ENCODE measurements at places on chromosomes 3 and 15.

DNA sequence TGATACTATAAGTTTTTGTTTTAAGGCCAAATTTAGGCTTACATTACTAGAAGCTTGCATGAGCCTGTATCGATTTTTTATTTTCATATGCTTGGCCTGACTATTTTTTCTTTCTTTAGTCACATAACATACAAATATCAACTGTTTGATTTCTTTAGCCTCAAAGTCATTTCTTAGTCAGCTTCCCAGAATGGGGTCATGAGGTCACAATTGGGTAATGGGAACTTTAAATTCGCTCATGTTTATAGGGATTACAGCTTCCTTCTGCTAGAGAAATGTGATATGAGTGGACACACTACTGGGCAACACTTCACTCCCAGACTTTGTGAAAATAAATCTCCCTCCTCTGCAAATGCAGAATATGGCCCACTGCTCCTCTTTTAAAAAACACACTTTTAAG is 9.1 kb upstream of the TIPARP start:
- DNase-seq, result no peak

DNA sequence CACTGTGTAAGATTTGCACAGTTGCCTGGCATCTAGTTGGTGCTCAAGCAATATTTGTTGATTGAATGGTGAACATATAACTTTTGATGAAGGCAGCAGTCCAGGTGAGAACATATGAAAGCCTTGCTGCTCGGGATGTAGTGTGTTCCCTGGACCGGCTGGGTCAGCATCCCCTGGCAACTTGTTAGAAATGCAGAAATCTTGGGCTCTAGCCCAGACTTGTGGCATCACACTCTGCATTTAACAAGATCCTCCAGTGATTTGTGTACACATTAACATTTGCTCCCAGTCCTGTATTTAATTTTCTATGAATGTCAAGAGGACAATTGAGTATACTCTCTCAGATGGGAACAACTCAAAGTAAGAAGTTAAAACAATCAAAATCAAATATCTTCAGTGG is 69.0 kb upstream of the SAMMSON start:
- no peak for DNase-seq

GRCh38 chr3:166013073-166013679 is 176.0 kb upstream of the BCHE start:
- DNase-seq, result no peak

GRCh38 chr3:43043071-43043766 is 62.7 kb downstream of the POMGNT2 start:
- DNase-seq, result no peak

GRCh38 chr3:30236011-30236410 is 370.4 kb upstream of the TGFBR2 start:
- no peak for DNase-seq

DNA sequence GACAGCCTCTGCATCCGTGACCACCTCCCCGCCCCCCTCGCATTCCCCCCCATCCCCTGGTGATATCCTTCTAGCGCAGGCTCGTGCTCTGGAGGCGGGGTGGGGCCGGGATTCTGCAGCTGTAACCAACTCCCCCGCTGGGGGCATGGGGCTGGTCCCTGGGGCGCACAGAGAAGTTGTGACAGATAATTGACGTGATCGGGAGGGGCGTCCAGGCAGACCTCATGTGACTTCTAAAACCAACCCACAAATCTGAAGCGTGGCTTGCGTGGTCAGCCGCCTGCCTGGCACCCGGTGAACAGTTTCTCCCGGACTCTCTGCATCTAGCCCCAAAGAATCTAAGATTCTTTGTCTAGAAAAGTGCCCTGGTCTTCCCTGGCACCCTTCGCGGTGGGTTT is 100.6 kb upstream of the IGF1R start:
- no peak for DNase-seq

- no peak for DNase-seq
Measured at GRCh38 chr3:45894015-45894414, 7.7 kb downstream of the CCR9 start.

DNA sequence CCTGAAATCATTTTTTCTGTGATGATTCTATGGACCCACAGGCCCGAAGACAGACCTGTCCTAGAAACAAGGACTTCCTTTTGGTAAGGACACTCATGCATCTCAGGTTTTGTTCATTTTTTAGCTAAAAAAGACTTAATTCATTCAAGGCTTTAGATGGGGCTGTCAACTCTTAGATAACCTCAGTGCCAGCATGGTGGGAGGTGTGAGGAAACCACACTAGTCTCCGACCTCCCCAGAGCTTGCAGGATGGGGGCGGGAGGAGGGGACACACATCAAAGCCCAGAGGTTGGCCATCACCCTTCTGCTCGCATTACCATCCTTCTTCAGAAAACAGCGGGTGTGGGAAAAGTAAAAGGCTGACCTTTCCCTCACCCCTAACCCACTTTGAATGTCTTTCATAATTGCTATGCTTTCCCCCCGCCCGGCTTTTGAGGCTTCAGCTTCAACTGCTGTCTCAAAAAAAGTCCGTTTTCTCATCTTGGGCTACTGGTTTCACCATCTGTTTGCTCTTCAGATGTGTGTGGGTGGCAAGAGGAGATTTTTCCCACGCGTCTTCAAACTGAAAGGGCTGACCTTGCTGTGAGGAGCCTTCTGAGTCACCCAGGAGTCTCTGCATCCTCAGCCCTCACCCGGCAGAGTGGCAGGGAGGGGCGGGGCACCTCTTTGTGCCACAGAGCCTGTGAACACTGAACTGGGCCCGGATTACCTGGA is 27.6 kb upstream of the CXCR6 start:
- DNase-seq, result peak; percentile 63

DNA sequence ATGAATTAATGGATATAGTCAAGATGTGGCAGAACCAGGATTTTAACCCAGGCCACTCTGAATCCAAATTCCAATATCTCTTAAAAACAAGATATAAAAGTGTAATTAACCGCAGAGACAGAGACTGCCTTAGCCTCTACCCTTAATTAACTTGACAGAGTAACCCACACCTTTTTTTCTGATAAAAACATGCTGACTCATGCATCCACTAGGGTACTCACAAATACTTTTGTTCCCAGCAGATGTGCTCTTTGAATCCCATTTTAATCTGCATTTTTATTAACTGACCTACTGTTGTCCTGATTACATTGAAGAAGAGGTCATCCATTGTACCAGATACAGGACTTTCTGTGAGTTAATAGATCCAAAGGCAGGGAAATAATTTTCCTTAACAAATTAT is 278.3 kb downstream of the CHL1 start:
- no peak for DNase-seq

GRCh38 chr15:89806559-89807550 is 7.8 kb downstream of the ANPEP start:
- DNase-seq, result no peak

DNA sequence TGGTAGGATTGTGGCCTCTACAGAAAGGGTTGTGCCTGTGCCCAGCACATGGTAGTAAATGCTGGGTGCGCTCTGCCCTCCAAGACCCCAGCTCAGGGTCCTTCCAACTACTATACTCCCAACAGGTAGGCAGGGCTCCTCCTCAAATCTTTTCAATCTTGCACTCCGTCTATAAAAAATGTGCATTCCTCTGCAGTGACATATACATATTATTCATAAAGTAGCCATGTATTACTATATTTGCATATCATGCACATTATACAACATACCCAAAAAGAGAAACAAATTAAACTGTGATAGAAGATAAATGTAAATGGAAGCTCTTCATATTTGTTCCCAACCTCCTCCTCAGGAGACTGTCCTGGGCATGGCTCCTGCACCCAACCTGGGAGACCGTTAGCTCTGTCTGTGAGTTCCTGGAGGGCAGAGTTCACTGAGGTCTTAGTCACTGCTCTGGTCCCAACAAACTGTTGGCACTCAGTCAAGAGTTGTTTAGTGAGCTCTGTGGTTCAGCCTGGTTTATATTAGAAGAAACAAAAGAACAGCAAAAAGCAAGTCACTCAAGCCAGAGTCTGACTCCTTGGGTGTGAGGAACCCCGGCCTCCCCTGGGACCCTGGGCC is 47.7 kb upstream of the GRIP2 start:
- DNase-seq, result no peak

DNA sequence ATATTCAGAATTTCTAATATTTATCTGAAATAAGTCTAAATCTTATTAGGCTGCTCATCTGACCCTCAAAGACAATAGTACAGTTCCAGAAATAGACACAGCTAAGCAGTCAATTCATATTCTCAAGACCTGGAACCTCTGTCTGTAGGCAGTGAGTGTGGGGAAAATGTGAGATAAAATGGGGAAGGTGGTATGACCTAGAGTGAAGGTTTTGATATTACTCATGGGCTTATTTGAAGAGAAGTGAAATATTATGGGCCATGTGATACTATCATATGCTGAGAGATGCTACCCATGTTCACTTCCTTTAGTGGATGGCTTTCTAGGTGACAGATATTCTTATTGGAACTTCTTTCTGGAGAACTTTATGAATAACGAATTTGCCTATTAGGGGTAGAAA is 33.5 kb downstream of the TGFBR2 start:
- no peak for DNase-seq

DNA sequence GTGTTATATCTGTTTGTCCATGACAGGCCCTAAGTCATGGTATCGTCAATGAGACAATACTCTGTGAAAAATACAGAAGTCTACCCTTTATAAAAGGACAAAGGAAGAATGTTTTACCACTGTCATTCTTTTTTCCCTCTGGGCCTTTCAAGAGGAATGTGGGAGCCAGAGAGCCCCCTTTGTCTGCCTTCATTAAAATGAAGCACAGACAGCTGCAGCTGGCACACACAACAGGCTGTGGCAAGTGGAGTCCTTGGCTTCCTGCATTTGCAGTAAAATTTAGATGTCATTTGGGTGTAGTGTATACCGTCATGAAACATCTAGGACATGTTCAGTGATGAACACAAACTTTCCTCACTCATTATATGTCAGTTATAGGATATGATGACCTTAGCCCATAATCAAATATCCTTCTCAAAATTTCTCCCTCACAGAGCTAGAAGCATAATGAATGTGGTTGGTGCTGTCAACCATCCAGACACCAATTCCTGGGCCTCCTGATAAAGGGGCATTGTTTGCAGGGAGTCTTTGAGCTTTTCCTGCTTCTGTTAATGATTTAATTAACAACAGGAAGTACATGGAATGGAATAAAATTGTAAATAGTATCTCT is 76.4 kb downstream of the DHX36 start:
- no peak for DNase-seq

GRCh38 chr3:16904423-16905417 is 20.0 kb downstream of the PLCL2 start:
- DNase-seq, result no peak

GRCh38 chr3:148262980-148263379 is 434.7 kb upstream of the AGTR1 start:
- DNase-seq, result no peak

DNA sequence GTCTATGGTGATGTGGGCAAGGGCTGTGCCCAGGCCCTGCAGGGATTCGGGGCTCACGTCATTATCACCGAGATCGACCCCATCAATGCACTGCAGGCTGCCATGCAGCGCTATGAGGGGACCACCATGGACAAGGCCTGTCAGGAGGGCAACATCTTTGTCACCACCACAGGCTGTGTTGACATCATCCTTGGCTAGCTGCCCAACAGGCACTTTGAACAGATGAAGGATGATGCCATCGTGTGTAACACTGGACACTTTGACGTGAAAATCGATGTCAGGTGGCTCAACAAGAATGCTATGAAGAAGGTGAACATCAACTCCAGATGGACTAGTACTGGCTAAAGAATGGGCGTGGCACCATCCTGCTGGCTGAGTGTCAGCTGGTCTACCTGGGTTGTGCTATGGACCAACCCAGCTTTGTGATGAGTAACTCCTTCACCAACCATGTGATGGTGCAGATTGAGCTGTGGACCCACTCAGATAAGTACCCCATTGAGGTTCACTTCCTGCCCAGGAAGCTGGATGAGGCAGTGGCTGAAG is 6.1 kb upstream of the USP8 start:
- DNase-seq, result no peak

DNA sequence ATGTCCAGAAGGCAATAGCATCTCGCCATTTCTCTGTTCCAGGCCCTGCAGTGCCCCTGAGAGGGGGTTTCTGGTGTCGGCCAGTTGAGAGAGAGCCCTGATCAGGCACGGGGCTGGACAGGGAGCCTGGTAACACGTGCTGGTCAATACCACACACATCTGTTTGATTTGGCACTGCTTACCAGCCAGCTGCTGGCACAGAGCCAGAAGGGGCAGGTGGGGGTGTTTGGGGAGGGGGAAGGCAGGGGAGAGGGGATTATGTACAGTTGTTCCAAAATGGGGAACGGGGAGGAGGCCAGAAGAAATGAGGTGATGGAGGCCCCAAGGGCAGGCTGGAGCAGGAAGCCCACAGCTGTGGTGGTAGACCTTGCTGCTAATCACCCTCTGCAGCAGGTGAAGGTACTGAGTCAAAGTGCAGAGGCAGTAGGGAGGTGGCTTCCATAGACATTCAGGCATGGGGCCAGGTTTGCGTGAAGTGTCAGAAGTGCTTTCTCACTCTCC is 153.5 kb upstream of the LPP start:
- no peak for DNase-seq

GRCh38 chr3:76456322-76456721 is 583.6 kb upstream of the ROBO2 start:
- no peak for DNase-seq

GRCh38 chr3:40337136-40338108 is 27.9 kb downstream of the EIF1B start:
- DNase-seq, result no peak

GRCh38 chr3:60659098-60659497 is 592.2 kb downstream of the FHIT start:
- DNase-seq, result no peak

DNA sequence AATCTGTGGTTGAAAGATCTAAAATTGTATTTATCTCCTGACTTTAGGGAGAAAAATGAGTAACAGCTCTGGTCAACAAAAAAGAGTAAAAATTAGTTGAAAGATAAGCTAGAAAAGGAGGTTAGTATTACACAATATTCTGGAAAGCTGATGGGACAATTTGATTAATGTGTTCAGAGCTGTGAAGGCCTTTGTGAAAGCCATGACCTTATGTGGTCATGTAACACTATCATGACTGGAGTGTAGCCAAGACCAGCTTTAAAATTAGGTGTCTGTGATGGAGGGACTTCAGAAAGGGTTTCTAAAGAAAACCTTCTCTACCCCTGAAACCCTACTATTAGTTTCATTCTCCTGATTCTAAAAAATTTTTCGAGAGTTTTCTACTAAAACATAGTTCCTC is 127.2 kb downstream of the NFKBIZ start:
- DNase-seq, result no peak

- DNase-seq, result no peak
Measured at GRCh38 chr3:45387636-45388348, 584 bp upstream of the LARS2 start.

- DNase-seq, result no peak
Measured at GRCh38 chr15:40247406-40247971, 8.6 kb downstream of the PAK6 start.

DNA sequence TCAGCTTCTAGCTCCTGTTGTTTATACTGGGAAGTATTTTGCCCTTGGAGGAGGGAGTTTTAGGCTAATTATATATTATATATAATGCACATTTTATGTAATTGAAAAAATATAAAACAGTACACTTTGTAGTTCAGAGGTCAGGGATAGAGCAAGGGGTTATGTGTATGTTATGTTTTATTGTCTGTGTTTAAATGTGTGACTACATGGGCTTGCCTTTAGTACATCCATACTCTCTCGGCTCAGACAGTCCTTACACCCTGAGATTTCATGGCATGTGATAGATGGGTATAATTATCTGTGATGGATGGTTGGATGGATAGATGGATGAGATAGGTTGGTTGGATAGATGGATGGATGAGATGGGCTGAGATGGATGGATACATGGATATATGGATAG is 17.4 kb upstream of the ST3GAL6 start:
- DNase-seq, result no peak
